ENCODE measurements at places on chromosomes 12 and 14.

GRCh38 chr14:72892879-72893635, 844 bp downstream of the DPF3 start:
- no peak for DNase-seq

- DNase-seq, result no peak
Measured at GRCh38 chr12:57631566-57632072, 1.4 kb downstream of the B4GALNT1 start.

DNA sequence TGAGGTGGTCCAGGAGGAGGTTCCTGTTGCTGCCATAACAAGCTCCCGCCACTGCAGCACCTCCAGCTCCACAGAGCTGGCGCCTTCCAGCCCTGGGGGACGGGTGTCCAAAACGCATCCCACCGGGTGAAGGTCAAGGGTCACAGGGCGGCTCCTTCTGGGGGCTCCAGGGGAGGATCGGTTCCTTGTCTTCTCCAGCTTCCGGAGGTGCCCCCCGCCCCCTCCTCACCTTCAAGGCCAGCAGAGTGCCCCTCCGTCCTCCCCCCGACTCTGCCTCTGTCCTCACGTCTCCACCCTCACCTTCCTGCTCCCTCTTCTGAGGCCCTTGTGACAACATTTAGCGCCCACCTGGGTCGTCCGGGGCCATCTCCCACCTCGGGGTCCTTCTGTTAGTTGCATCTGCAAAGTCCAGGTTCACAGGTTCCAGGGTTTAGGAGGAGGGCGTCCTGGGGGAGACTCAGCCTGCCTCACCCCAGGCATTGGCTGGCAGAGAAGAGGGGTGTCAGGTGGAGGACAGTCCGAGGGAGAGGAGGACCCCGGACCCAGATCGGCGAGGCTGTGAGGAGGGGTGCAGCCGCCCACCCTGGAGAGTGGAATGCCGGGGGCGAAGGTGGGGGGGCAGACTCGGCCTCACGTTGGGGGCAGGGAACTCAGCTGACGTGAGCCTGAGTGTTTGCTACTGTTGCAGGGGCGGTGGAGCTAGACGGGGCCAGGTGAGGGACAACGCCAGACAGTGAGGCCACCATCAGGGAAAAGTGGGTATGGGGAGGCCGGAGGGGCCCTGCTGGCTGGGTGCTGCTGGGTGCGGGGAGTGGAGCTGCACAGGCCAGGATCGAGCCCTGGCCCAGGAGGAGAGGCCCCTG, 205.5 kb upstream of the C14orf180 start:
- DNase-seq, result no peak

GRCh38 chr14:95068080-95068479, 89.2 kb downstream of the DICER1 start:
- no peak for DNase-seq

GRCh38 chr14:64725261-64725815, 21.1 kb downstream of the PLEKHG3 start:
- no peak for DNase-seq

DNA sequence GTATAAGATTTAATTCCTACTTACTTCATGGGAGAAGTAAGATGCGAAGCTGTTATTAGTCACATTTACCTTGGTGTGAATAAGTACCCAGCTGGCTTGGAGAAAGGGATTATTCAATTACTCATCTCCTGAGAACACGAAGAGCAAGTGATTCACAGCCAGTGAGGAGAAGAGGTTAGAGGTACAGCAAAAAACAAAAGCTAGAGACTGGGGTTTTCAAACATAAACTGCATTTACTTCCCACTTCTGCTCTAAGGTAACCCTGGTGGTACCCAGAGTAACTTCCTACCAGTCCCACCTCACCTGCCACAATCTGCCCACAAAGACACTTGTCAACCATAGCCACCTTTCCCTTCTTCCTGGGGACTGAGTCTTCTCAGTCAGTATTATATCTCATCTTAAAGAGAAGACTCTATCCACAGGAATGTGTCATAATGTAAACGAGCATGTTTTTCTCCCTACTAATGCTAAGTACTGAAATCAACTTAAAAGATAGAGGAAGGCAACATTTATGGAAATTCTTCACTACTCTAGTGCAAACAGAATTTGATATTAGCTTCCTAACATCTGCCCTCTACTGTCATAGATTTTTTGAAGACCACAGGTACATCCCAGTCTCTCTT, 6.0 kb upstream of the IL22 start:
- DNase-seq, result no peak

DNA sequence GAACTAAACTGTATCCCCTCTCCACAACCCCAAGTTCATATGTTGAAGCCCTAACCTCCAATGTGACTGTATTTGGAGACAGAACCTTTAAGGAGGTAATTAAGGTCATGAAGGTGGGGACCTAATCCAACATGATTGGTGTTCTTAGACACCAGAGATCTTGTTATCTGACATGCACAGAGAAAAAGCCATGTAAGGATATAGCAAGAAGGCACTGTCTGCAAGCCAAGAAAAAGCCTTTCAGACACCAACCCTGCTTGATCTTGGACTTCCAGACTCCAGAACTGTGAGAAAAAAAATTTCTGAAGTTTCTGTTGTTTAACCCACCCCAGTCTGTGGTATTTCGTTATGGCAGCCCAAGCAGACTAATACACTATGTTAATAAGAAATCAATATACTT, 62.2 kb upstream of the CFL2 start:
- no peak for DNase-seq

DNA sequence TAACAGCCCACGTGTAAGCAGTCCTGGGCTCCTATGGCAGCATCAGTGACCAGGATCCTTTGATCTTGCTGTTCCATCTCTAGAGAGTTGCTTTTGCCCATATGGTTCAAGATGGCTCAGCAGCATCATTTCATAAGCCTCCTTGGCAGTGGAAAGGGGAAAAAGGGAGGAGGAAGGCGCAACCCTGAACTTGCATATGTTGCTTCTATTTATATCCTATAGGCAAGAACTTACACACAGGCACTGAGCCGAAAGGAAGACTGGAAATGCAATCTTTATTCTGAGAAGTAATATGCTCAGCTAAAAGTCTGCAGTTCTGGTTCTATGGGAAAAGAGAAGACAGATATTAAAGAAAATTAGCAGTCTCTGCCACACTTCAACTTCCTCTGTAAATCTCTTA, 167.7 kb upstream of the PLXNC1 start:
- DNase-seq, result peak; percentile 41

DNA sequence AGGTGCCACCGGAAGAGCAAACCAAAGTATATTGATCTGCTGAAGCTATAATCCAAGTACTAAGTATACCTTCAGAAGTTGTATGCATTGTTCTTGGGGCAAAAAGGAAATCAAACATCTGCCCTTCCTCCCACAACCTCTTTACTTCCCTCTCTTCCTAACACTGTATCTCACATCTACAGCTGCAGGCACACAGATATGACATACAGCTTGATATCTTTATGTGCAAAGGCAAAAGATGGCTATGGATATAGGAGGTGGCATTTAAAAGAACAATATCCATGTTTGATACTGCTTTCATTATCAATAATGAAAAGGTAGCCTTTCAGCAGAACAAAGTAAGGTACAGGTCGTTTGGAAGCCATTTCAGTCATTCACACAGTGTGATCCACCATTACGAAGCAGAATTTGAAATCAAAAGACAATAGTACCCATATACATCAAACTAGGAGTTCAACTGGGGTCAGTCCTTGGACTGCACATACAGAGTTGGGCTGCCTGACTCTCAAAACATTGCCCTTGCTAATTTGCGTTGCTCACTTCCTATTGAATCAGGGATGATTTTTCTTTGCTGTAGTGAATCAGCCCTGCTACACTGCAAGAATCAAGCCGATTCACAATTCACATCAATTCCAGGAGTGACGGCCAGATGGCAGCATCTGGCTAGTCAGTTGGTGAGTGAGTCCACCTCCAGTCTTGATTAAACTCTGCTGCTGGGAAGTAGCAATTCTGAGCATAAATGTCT, 8.9 kb downstream of the ANG start:
- peak; percentile 64 for DNase-seq

- peak; percentile 65 for DNase-seq
Measured at GRCh38 chr12:51262758-51263177, 7.4 kb downstream of the SMAGP start.

Measured in MV-4-11 (cell line).